Heart right ventricle (tissue), 16 donors: ENCODE measurements at places on chromosomes 7 and 10. TPM values are rescaled to one million over a fixed set of nuclear protein-coding genes. Genes with fewer than 3 reads are reported as not detected.
A peak's percentile ranks its signal among the peaks of the same experiment; 100 is the strongest.

The GSDME gene
- total RNA-seq: 4.3 TPM

The FAM25A gene
- total RNA-seq: not detected

The DEPP1 gene
- total RNA-seq: 26.2 TPM

The NPSR1 gene
- not detected for total RNA-seq

The PAX4 gene
- not detected for total RNA-seq

DNA sequence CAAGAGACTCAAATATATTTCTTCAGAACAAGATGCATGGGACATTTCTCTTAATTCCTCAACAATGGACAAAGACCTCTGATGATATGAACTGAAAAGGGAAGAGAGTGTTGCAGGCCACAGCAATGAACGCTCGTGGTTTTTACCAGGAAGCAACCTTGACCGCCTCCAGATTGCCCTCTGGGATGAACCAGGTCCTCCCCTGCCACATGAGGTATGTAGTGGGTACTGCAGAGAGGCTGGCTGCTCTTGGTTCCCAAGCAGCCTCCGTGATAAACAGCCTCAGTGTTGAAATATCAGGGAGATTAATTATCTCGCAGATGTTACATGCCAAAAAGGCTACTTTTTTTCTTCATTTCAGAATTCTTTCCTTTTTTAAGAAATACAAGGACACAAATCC lies 338.8 kb downstream of the ELMO1 start:
- H3K27me3 ChIP-seq: no peaks in the 10 kb centered on the region
- no peak overlapping the region for H3K27ac ChIP-seq
- H3K4me1 ChIP-seq: peaks cover 16% of the 10 kb centered on the region

DNA sequence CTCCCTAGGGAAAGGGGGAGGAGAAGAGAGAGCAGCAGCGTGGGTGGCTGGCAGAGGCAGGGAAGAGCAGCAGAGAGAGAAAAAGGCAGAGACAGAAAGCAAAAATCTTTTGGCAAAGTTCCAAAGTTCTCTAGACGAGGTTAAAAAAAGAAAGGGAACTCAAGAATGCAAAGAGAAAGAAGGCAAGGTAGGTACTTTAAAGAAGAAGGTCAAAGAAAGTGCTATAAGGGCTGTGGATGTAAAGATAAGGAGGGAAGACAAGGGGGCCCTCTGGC lies 20.2 kb upstream of the OPTN start:
- no peak overlapping the region for H3K27ac ChIP-seq
- H3K4me3 ChIP-seq: no peak overlapping the region
- peaks cover 11% of the 10 kb centered on the region for H3K27me3 ChIP-seq
- H3K36me3 ChIP-seq: no peaks in the 10 kb centered on the region

GRCh38 chr7:49791088-49791741 lies 17.8 kb downstream of the VWC2 start:
- H3K27ac ChIP-seq: peak overlapping the region; percentile 47
- DNase-seq: peak; percentile 33
- H3K27me3 ChIP-seq: no peaks in the 10 kb centered on the region
- peaks cover 14% of the 10 kb centered on the region for H3K4me1 ChIP-seq
- no peak overlapping the region for H3K4me3 ChIP-seq

- no peak overlapping the region for H3K27ac ChIP-seq
- H3K4me3 ChIP-seq: no peak overlapping the region
- no peak for DNase-seq
- H3K4me1 ChIP-seq: no peaks in the 10 kb centered on the region
- H3K36me3 ChIP-seq: no peaks in the 10 kb centered on the region
Observed at GRCh38 chr7:19377611-19378344, 232.6 kb upstream of the FERD3L start.

DNA sequence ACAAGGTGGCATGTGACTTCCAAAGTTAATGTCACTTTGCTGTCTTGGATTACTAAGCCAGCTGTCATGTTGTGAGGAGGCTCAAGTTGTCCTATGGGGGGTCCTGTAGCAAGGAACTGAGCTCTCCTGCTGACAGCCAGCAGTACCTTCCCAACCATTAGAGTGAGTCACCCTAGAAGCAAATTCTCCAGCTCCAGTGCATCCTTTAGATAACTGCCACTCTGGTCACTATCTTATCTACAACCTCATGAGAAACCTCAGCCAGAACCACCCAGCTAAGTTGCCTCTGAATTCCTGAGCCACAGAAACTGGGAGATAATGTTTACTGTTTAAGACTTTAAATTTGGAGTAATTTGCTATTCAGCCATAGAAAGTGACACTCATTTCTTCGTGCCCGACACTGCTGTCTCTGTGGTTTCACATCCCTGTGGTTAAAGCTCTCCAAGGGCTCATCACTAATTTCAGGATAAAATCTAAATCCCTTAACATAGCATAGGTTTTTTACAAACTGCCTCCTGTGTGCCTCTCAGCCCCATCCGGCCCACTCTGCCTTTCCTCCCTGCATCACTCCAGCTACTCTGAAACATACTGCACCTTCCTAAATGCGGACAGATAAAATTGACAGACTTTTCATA lies 83.5 kb downstream of the PRR15 start:
- H3K27me3 ChIP-seq: no peaks in the 10 kb centered on the region
- no peak overlapping the region for H3K27ac ChIP-seq
- no peak overlapping the region for H3K4me3 ChIP-seq
- no peak for DNase-seq
- no peaks in the 10 kb centered on the region for H3K36me3 ChIP-seq
- H3K4me1 ChIP-seq: no peaks in the 10 kb centered on the region

- no peak for DNase-seq
- H3K36me3 ChIP-seq: no peaks in the 10 kb centered on the region
- H3K4me1 ChIP-seq: no peaks in the 10 kb centered on the region
- no peaks in the 10 kb centered on the region for H3K27me3 ChIP-seq
- H3K27ac ChIP-seq: no peak overlapping the region
Observed at GRCh38 chr10:99266383-99266782, 30.7 kb upstream of the HPSE2 start.

GRCh38 chr10:17910125-17910789 lies 41.5 kb upstream of the SLC39A12 start:
- H3K36me3 ChIP-seq: no peaks in the 10 kb centered on the region
- H3K4me1 ChIP-seq: no peaks in the 10 kb centered on the region
- no peak overlapping the region for H3K27ac ChIP-seq

- H3K36me3 ChIP-seq: no peaks in the 10 kb centered on the region
- H3K4me1 ChIP-seq: peaks cover 20% of the 10 kb centered on the region
- H3K27me3 ChIP-seq: no peaks in the 10 kb centered on the region
- no peak overlapping the region for H3K4me3 ChIP-seq
- H3K27ac ChIP-seq: no peak overlapping the region
- DNase-seq: no peak
Observed at GRCh38 chr10:48508791-48509772, 95.8 kb downstream of the ARHGAP22 start.

GRCh38 chr7:17093461-17093860 lies 205.0 kb upstream of the AHR start:
- no peaks in the 10 kb centered on the region for H3K36me3 ChIP-seq

- peaks cover 28% of the 10 kb centered on the region for H3K4me1 ChIP-seq
- peaks cover 21% of the 10 kb centered on the region for H3K27me3 ChIP-seq
- H3K4me3 ChIP-seq: no peak overlapping the region
- H3K36me3 ChIP-seq: no peaks in the 10 kb centered on the region
- DNase-seq: no peak
Observed at GRCh38 chr7:100163006-100163531, 4.5 kb upstream of the TRAPPC14 start.

DNA sequence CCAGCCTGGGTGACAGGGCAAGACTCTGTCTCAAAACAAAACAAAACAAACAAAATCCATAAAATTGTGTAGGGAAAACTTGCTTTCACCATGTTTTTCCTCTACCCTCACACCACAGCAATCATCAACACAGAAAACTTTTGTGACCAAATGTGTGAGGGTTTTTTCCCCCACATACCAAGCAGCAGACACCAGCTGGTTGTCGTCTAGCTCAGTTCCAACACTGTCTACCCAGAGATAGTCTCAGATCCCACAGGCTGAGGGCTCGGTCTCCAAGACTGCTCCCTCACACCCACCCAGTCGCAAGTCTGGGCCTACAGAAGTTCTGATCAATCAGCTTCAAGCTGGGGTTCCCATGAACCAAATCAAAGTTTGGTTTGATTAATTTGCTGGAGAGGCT lies 322.4 kb upstream of the MAGI2 start:
- H3K4me3 ChIP-seq: no peak overlapping the region
- H3K27me3 ChIP-seq: no peaks in the 10 kb centered on the region
- H3K36me3 ChIP-seq: no peaks in the 10 kb centered on the region
- no peak for DNase-seq

GRCh38 chr7:125934955-125935354 lies 1005.3 kb upstream of the POT1 start:
- H3K27ac ChIP-seq: no peak overlapping the region
- H3K4me3 ChIP-seq: no peak overlapping the region
- no peak for DNase-seq
- no peaks in the 10 kb centered on the region for H3K27me3 ChIP-seq
- no peaks in the 10 kb centered on the region for H3K36me3 ChIP-seq

- H3K4me1 ChIP-seq: no peaks in the 10 kb centered on the region
- no peaks in the 10 kb centered on the region for H3K36me3 ChIP-seq
- H3K27ac ChIP-seq: no peak overlapping the region
- peak; percentile 9 for DNase-seq
- H3K4me3 ChIP-seq: peak overlapping the region; percentile 41
Observed at GRCh38 chr10:107653832-107654287, 489.4 kb upstream of the SORCS1 start.

DNA sequence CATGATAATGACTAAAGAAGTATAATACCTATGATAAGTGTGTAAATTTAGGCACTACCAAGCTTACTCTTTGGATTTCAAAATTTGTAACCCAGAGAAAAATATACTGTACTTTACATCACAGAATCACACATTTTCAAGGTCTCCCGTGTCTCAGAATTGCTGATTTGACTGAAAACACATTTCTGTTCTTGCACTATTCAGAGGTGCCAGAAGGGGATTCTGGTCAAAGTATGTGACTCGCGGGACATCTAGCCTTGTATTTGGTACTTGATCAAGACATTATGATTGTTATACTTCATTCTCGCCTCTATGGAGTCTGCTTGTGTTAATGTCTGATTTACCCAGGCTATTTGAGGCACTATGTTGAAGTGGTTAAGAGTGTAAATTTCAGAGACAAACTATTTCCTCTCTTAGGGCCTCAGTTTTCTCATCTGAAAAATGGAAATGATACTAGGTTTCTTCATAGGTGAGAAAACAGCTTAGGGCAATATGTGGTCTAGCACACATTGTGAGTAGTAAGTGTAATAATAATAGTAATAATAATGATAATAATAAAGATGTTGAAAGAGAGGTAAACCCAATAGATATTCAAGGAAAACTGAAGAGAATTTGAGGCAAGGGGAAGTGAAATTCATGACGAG lies 320.4 kb downstream of the RNLS start:
- no peaks in the 10 kb centered on the region for H3K36me3 ChIP-seq
- no peaks in the 10 kb centered on the region for H3K27me3 ChIP-seq
- H3K27ac ChIP-seq: no peak overlapping the region
- no peaks in the 10 kb centered on the region for H3K4me1 ChIP-seq

DNA sequence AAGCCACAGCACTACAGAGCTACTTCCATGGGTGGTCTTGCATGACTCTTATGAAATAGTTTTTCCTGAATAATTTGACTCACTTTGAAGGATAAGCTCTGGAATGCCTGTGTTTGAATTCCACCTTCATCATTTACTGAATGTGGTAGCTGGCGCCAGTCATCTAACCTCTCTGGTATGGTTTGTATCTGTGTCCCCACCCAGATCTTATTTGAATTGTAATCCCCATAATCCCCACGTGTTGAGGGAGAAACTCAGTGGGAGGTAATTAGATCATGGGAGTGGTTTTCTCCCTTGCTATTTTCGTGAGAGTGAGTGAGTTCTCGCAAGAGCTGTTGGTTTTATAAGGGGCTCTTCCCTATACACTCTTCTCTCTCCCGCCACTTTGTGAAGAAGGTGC lies 11.2 kb upstream of the SLC13A1 start:
- no peaks in the 10 kb centered on the region for H3K36me3 ChIP-seq
- no peak overlapping the region for H3K4me3 ChIP-seq
- no peaks in the 10 kb centered on the region for H3K27me3 ChIP-seq
- H3K4me1 ChIP-seq: no peaks in the 10 kb centered on the region
- no peak for DNase-seq

- H3K27me3 ChIP-seq: no peaks in the 10 kb centered on the region
- H3K4me1 ChIP-seq: peaks cover 54% of the 10 kb centered on the region
Observed at GRCh38 chr10:95459446-95460045, 101.6 kb downstream of the SORBS1 start.

DNA sequence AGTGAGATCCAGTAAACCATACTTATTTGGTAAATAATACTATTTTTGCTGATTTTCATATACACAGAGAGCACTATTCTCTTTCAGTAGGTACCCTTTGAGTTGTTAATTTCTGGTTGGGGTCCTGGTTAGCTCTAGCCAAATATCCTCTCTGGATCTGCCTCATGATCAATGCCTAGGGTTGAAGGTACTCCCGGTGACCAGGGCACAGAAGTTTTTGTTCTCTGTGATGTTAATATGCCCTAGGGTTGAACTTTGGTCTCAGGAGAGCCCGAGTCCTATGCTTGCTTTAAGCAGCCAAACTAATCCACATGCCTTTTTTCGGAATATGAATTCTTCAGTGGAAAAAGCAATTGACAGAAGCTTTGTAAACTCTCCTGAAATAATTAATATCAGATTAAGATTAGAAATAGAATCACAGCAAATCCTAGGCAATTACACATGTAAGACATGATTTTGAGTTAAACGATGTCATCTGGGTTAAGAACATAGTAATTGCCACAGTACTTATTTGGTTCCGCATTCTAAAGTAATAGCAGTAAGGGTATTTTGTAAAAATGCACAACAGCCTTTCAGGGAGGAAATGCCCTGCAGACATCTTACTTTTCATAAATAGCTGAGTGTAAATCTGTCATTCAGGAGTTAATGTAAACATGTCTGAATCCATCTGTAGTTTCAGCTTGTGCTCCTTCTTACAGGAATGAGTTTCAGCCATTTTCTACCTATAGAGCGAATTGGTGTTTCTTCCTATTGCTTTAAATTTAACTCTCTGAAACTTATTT lies 10.1 kb downstream of the CHN2 start:
- no peak overlapping the region for H3K27ac ChIP-seq
- no peak overlapping the region for H3K4me3 ChIP-seq
- DNase-seq: no peak
- no peaks in the 10 kb centered on the region for H3K36me3 ChIP-seq

DNA sequence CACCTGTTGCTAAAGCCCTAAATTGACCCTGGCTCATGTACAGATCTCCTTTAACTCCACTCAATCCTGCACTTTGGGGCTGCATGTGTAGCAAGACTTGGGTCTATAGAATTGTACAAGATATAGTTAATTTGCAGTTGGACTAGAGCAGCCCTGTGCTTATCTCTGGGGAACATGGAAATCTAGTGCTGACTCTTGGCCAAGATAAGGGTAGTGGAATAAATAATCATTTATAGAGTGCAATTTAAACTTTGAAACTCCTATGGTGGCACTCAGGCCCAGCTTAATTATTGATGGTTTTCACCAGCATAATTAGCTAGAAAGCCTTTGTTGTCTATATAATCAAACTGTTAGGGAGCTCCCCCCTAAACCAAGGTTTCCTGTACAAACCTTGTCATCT lies 39.2 kb upstream of the MBL2 start:
- no peaks in the 10 kb centered on the region for H3K4me1 ChIP-seq
- H3K36me3 ChIP-seq: no peaks in the 10 kb centered on the region
- no peak for DNase-seq
- H3K4me3 ChIP-seq: no peak overlapping the region
- no peaks in the 10 kb centered on the region for H3K27me3 ChIP-seq

- H3K27me3 ChIP-seq: no peaks in the 10 kb centered on the region
- H3K27ac ChIP-seq: peak overlapping the region; percentile 63
- H3K4me3 ChIP-seq: no peak overlapping the region
- DNase-seq: no peak
Observed at GRCh38 chr10:10829576-10829975, 188.1 kb upstream of the CELF2 start.
